ENCODE measurements at places on chromosomes 2 and 18.

DNA sequence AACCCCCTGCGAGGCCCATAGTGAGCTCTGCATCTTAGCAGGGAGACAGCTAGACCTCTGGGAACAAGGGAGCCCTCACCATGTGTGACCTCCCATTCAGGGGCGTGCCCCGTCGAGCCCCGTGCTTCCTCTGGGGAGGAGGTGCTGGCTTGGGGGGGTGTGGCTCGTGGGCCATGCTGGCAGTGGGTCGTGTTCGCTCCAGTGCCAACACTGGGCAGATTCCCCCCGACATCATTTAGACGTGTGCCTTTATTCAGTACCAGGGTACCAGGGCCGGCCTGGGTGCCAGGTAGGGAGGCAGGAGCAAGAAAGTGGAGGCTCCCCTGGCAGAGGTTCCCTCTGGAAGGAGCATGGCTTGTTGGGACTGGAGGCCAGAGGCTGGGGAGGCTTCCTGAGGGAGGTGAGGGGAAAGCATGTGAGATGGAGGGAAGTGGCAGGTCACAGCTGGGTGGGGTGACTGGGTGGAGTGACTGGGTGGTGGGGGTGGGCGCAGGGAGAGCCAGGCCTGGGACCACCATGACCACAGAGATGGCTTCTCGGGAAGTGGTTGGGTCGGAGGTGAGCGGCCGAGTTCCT lies 15.2 kb downstream of the GPC1 start:
- no peak for DNase-seq

DNA sequence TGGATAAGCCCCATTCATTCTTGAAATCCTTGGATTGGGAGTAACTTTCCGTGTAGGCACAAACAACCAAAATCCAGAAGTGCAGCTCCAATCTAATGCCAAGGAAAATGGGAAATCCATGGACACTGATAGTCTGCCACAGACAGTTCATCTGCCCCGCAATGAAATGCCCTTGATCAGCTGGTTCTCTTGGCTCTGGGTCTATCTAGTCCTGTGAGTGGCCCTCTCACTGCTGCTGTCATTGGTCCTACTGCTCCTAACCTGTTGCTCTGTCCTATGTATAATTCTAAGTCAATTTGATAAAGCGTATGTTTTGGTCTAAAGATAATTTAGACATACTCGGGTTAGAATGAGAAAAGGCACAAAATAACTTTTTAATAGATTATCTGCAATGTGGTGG lies 13.7 kb upstream of the TMEM182 start:
- no peak for DNase-seq

- DNase-seq: no peak
Observed at GRCh38 chr2:39488450-39488849, 51.4 kb upstream of the MAP4K3 start.

GRCh38 chr2:166677996-166678395 lies 183.9 kb upstream of the SCN7A start:
- DNase-seq: no peak

DNA sequence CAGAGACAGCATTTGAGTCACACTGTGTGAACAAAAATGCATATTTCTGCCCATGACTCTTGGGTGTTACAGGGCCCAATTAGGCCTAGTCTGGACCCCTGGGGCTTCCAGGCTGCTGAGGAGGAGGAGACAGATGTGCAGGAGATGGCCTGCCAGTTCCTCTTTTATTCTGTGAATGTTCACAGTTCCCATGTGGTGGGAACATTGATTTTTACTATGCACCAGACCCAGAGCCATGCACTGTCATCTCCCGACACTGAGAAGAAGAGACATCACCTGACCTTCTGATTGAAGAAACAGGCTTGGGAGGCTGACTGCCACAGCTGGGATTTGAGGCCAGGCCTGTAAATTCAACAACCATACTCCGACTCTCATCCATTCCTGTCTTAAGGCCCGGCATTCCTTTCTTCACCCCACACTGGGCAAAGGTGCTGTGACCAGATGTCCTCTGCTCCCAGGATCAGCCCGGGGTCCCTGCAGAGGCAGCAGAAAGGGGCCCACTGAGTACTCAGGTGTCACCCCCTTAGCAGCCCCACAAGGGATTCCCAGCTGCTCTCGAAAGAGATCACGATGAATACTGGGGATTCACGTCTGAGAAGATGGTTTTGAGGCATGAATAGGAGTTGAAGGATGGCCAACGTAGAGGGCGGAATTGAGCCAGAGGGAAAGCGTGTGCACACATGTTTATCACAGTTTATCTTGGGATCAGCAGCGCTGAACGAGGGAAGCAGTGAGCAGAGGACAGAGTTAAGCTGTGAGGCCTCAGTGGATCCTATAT lies 3.6 kb upstream of the TFCP2L1 start:
- DNase-seq: no peak

- no peak for DNase-seq
Observed at GRCh38 chr18:22302144-22302543, 115.6 kb downstream of the CTAGE1 start.

DNA sequence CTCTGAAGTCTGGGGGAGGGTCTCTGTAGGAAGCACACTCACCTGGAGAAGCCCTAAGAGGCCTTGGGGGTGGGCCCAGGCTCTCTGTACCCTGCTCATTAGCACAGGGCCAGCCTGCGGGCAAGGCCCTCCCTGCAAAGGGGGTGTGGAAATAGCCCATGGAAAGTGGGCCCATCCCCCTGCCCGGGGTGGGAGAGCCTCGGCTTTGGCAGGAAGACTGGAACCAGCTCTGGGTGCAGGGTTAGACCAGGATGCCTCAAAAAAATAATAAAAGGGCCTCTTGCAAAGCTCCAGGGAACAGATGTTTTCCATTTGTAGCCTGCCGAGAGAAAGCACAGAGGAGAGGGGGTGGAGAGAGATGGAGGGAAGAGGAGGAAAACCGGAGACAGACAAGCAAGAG lies 98.7 kb downstream of the STPG4 start:
- no peak for DNase-seq

- no peak for DNase-seq
Observed at GRCh38 chr2:34266908-34267697, 668.0 kb upstream of the FAM98A start.

DNA sequence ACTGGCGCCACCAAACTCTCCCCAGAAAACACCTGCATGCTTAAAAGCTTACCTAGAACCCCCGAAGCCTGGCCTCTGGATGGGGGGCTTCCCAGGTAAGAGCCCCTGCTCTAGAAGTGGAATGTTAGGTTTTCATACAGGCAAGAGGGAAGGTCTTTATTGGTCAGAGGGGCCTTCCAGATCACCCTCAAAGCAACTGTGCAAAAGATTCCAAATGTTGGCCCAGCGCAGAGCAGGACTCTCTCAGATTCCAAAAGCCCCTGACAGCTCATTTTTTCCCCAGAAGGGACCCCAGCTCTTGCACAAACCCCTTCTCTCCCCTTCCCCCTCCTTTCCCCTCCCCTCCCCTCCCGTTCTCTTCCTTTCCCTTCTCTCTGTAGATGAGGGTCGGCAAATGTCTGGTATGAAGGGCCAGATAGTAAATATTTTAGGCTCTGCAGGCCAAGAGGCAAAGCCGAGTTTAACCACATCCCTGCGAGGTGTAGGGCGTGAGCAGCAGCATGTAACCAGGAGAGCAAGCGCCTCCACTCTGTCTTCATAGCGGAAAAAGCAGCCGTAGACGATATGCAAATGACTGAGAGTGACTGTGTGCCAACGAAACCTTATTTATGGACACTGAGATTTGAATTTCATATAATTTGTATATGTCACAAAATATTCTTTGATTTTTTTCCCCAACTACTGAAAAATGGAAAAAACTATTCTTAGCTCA lies 116.9 kb downstream of the SMAD7 start:
- no peak for DNase-seq

DNA sequence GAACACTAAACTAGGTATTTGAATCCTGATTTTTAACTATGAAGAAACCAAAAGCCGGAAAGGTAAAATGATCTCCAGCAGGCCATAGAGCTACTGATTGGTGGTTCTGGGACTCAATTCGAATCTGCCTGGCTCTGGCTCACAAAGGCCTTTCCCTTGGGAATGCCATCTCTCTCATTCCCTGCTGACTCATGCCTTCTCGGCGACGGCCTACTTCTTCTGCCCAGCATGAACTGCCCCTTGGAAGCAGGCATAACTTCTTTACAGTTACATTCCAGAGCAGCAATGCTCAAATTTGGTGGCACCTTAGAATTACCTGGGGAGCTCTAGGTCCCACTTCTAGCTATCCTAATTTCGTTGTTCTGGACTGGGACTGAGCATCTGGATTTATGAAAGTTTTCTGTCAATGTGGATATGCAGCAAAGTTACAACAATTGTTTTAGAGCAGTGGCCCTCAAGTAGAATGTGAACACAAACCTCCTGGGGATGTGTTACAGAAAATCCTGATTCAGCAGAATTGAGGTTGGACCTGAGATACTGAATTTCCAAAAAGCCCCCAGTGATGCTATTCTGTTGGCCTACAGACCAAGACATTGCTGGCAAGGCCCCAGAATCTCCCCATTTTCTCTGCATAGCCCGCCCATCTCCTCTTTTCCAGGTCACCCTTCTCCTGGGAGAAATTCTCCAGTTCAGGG lies 261.1 kb downstream of the CNTNAP5 start:
- DNase-seq: no peak

DNA sequence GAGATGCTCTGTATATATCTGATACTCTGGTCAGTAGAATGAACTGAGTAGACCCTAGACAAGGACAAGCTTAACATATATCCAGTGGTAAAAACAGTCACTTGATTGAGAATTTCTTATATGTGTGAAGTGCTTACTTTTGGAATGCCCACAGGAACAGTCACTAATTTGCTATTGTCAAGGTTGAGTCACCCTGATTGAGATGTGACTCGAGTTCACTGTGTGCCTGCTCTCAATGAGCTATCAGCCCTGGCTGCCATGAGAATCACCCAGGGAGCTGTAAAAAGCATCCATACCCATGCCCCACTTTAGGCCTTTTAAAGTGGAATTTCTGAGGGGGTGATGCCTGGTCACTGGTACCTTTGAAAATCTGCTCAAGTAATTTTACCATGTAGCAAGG lies 283.7 kb downstream of the SUCLG1 start:
- DNase-seq: no peak

- no peak for DNase-seq
Observed at GRCh38 chr2:101971836-101972235, 19.9 kb upstream of the IL1R2 start.

- DNase-seq: no peak
Observed at GRCh38 chr2:112182581-112183034, 44.4 kb downstream of the FBLN7 start.

- no peak for DNase-seq
Observed at GRCh38 chr2:68156419-68156818, 1.3 kb upstream of the PNO1 start.

DNA sequence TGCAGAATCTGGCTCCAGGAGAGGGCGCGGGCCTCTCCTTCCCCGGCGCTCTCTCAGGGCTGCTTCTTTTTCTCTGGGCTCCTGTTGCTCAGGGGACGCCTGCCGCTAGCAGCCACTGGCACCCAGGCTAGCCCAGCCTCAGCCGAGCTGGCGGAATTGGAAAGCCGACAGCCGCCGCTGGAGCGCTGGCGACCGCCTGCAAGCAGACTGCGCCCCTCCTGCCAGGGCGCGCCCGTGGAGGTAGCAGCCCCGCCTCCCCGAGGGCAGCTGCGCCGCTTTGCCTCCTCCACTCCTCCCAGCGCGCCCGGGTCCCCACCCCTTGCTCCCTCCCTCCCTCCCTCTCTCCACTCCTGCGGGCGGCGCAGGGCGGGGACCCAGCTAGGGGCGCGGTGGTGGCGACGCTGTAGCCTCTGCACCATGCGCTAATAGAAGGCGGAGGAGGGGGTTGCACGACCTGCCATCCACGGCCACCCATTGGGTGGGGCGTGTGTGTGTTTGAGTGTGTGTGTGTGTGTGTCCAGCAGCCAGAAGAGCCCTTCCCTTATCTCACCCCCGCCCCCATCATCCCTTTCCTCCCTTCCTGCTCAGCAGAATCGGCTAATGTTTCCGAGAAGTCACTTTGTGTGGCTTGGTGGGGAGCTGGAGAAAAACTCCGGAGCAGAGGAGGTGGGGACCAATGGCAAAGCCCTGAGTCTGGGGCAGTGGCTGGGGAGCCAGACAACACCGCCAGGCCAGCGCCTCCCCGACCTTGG lies at the start of gene SCN9A:
SCN9A (minus strand) TSS at position 209 of the 752 bp plus-strand sequence. CDS start 64,188 bp downstream, outside the sequence.
- no peak for DNase-seq

DNA sequence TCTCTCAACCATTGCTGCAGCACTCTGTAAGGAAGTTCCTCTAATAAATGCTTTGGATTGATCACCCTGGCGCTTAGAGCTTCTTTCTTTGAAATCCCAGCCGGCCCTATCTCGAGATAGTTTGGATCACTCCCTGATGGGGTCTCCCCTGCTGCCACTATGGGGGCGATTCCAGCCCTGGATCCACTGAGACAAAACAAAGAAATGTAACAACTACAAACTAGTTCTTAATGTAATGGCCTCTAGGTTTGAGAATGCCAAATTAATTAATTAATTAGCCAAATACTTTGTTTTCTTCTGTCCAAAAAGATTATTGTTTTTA lies 15.2 kb downstream of the SRSF7 start:
- DNase-seq: no peak

- no peak for DNase-seq
Observed at GRCh38 chr2:109670556-109671411, 56.6 kb downstream of the SOWAHC start.

GRCh38 chr2:16900405-16901025 lies 234.9 kb upstream of the CYRIA start:
- no peak for DNase-seq

GRCh38 chr2:226943862-226944620 lies 108.2 kb downstream of the RHBDD1 start:
- DNase-seq: no peak

DNA sequence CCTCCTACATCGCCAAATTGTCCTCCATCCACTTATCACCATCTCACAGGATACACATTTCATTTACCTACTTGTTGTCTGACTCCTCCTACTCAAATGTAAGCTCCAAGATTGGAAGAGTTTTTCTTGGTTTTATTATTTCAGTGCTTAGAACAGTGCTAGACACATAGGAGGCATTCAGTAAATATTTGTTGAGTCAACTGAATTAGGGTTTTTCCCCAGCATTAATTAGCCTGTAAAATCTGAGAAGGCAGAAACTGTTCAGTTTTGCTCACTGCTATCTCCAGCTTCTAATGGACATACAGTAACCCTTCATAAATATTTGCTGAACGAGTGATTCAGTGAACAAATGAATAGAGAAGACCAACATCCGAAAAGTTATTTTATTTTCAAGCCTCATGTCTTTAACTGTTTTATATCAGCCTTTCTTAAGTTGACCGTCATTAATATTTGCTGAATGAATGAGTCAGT lies 800 bp downstream of the TTC21B start:
- DNase-seq: peak; percentile 94

Data from LNCaP clone FGC (cell line).